ENCODE measurements at places on chromosomes 12 and 14. TPM values are rescaled to one million over a fixed set of nuclear protein-coding genes. Genes with fewer than 3 reads are reported as not detected.

- DNase-seq, result peak; percentile 11
These were observed 118.7 kb upstream of the CDKN3 start for GRCh38 chr14:54278087-54278486.

DNA sequence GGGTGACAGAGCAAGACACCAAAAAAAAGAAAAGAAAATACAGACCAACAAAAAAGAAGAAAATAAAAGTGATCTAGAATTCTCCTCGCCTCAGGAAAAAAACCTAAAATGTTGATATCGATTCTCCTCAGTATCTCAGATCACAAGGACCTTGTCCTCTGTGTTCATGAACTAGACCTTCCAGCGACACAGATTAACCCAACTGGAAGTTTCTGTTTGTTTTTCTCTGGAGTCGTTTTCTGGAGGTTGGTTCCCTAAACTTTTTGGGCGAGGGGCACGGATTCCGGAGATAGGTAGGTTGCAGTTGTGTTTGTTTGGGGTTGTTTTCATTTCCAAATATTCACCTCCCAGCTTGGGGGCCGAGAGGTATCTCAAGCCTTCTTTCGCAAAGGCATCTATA, 559 bp upstream of the RFC5 start:
- DNase-seq, result no peak

CLEC4D gene
- not detected for total RNA-seq

DNA sequence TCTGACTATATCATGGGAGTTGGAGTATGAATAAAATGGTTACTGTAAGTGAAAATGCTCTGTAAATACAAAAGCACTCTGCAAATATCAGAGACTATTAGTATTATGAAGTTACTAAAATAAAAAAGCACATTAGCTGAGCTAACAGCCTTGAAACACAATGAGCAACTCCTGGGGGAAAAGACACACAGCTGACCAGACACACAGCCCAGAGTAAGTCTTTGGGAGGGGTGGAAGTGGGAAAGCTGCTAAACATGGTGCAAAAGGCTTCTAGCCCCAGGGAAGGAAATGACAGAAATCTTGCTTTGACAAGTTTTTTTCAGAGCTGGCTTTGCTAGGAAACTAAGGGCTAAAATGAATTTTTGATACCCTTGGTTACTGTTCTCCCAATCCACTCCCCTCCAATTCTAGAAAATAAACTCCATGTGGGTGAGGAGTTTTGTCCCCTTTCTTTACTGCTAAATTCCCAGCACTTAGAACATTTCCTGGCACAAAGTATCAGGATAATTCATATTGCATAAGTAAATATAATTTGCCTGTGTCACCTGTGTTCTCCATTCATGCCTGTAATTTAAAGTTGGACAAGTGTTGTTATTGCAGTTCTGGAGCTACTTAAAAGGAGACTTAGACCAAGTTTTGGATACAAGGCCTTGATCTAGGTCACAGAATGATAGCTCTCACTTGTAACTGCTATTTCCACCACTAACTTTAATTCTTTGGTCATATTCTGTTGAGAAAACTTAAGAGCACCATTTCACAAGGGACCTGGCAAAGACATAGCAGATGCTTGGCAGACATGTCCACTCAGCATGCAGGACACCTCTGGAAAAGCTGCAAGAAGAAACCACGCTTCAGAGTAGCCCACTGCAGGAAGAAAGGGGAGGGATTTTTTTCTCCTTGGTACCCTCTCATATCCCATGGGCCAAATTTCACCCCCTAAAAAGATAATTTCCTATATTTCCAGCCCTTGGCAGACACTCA, 19.0 kb upstream of the RAB3IP start:
- no peak for DNase-seq

DNA sequence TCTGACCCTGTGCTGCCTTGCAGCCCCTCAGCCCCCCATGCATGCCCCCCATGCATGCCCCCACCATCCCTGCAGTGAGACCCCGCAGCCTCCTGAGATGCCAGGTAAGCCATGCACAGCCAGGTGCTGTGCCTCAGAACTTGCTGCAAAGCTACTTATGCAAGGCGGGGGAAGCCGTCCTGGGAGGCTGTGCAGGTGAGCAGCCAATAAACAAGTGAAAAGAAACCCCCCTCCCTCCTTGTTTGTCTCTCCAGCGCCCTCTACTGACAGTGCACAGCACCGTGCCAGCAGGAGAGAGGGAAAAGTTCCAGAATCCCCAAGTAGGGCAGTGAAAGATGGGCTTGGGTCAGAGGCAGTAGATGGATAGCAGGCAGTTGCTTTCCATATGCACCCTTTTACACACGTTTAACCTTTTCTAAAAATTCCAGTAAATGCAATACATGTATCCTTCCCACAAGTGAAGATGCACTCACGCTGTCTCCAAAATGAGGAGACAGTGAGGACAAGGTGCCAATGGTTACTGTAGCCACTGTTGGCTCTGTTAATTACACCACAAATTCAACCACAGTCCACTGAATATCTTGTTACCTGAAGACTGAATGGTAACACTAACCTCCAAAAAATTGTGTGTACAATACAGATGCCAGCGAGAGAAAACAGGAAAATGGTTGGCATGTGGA, 18.0 kb downstream of the TNFAIP2 start:
- peak; percentile 31 for DNase-seq

TNFAIP2 gene
- total RNA-seq, result 5.3 TPM

PLEKHA5 gene
- 12.3 TPM for total RNA-seq

DNA sequence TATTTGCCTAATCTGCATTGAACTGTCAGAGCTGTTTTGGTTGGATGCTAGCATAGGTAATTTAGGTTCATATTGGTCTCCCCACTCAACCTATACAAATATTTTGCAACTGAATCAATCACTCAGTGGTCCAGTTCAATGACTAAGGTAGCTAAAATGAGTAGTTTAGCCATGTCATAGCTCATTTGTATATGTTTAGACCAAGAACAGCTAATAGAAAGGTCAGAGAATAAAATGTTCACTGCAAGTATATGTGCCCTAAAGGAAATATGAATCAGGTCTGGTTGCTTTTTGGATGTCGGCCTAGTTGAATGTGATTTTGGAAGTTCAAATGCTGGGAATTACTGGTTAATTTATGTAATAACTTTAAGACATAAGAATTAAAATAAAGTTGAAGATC, 883.9 kb downstream of the LRFN5 start:
- DNase-seq, result no peak

DNA sequence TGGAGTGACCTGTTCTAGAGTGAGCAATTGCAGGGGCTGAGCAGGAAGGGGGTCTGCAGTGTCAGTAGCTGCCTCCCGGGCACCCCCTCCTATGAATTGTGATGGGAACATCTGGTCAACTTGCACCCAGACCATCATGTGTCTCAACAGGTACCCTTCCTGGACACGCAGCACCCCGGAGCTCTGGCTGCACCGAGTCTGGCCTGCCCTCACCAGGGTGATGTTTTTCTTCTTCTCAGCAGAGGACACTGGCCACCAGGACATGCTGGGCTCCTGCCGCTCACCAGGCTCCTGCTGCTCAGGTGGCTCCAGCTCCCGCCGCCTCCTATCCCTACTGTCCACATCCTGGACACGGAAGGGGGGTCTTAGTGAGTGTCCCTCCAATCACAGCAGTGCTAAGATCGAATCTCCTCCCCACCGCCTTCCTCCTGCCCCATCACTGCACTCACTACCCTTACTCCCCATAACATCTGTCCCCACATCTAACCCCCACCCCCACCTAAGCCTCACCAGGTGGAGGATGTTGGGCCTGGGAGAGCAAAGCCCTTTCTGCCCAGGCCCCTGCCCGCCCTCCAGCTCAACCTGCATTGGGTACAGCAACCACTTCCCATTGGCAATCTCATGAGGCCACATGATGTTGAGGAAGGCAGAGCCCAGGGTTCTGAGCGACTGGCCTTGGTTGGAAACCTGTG, 14.9 kb downstream of the ITGA7 start:
- DNase-seq, result no peak

DNA sequence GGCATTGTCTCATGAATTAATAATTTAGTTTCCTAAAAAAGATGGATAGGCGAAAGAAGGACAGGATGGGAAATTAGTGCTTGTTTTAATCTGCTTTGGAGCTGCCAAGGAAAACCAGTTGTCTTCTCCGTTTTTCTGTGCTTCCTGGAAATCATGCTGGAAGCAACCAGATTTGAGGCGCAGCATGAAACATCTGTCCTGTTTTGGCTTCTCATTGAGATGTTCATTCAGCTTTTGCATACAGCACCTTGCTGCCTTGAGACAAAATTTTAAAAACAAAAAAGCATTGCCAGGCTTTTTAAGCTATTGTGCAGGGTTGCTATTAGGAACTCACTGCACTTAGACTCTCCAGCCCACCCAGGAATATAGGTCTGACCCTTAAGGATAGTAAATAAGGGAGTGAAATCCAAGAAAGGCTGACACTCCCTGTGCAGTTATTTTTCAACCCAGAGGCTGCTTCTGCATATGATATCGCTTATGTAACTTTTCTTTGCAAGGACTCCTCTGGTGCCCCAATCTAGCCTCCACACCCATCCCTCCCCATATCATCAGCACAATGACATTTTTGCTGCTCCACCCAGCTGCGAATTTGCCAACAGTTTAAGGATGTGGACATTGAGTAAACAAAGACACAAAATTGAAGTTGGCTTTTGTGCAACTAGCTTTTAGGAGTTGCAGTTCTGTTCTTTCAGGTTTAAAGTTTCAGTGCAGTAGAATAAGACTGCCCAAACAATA, 46.9 kb upstream of the MDM1 start:
- no peak for DNase-seq

NPAS3 gene
- total RNA-seq, result 4.2 TPM

DNA sequence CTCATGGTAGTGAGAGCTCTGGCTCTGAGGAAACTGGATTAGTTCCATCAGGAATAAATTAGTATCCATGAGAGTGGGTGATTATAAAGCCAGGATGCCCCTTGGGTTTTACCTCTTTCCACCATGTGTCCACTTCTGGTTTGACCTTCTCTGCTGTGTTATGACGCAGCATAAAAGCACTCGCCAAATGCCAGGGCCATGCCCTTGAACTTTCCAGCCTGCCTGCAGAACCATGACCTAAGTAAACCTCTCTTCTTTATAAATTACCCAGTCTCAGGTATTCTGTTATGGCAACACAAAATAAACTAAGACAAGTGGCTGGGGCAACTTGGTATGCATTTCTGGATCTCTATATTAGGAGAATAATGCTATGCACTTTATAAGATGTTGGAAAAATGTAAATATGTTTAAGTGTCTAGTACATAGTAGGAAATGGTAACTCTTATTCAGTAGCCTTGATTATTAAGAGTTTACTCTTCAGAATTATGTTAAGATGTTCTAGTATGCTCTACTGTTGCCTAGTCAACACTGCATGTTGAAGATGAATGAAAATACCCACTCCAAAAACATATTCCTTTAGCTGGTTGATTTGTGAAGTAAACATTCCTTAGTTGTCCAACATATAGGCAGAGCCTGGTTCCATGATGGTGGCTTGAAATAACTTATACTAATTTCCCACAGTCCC, 455.6 kb upstream of the TMPO start:
- no peak for DNase-seq

- DNase-seq, result no peak
These were observed 116.3 kb downstream of the TMTC3 start for GRCh38 chr12:88258396-88258795.

- DNase-seq, result no peak
These were observed 12.4 kb upstream of the C12orf75 start for GRCh38 chr12:105317942-105318621.

DNA sequence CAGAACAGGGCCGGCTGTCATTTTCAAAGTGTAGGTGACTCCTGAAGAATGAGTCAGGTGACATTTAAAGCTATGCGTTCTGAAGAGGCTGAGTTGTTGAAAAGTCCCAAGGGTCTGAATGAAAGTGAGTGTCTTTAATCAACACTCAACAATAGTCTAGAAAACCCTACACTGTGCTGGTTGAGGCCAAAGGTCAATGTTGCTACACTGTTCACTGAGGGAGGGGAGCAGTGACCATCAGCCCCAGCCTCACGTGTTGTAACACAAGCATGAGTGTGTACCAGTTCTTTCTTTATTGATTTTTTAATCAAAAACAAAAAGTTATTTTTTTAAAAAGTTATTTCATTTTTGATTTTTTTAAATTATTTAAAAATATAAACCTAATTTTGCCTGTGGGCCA, 418.8 kb upstream of the LRFN5 start:
- DNase-seq, result no peak

DNA sequence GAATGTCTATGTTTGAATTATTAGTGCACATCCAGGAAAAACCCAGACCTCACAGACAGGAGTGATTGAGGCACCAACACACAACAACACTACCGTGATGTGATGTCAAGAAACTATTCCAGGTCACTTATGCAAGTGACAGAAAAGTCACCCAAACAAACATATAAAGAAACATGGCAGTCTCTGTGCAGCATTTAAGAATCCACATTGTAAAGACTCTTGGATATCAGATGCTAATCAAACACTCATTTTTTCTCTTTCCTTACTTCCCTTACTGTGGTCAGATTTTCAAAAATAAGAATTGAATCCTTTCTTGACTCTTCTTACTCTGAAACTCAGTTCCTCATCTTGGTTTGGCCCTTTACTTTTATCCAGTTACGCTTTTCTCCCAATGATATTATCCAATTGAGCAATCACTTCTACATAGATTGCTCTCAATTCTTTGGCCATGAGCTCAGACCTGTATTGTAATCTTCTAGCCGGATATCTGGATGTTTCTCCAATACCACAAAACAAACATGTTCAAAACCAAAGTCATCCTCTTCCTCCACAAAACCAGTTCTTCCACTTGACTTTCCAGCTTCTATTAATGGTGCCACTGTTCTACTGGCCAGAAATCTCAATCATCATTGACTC, 115.4 kb downstream of the DUSP6 start:
- DNase-seq, result no peak

AICDA gene
- total RNA-seq, result not detected

CCDC177 gene
- total RNA-seq, result not detected

GDF3 gene
- total RNA-seq, result not detected

- no peak for DNase-seq
These were observed 136.4 kb upstream of the FAR2 start for GRCh38 chr12:29012673-29013072.

DNA sequence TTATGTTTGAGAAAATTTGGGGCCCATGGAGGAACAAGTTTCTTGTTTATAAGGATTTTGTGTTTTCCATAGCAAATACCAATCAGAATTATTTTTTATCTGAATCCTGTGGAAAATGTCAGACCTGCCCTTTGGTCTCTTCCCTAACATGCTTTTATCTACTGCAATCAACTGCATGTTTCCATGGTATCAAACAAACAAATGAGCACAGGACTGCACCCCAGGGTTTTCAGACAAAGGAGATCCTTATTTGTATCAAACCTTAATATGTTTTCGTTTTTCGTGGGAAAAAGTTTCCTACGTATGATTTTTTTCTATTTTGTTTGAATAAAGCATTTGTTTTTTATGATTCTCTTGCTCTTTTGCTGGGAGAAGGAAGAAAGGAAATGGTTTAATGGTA, 91.1 kb downstream of the GPR135 start:
- DNase-seq, result no peak

DNA sequence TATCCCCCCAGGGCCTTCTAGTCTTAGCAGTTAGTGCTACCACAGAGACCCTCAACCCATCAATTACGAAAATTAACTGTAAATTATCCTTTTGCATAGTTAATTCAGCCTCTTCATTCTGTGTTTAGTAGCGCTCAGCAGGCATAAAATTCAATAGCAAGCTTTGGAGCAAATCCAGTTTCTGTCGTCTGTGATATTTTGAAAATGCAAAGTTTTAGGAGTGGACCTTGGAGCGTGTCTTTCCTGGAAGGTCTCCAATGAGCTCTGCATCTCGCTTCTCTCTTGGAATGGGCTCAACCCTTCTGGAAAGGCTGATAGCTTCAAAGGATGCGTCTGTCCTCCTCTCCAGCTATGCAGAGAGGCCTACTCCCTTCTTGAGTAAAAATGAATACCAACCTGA, 222.9 kb downstream of the SLC15A4 start:
- DNase-seq, result no peak

PPP1R3E gene
- total RNA-seq, result 2.8 TPM

GRCh38 chr12:66409195-66409871, 107.0 kb downstream of the HELB start:
- peak; percentile 36 for DNase-seq

SMIM41 gene
- not detected for total RNA-seq

TRIP11 gene
- total RNA-seq, result 21.3 TPM
